Stimulated activated CD4-positive, alpha-beta T cell treated with anti-CD3 and anti-CD28 coated beads, Interleukin-2, amount 100 ng/mL, for 4 hours (primary cell): ENCODE measurements at places on chromosomes 12 and 14.

- no peak for DNase-seq
Measured at GRCh38 chr12:96472384-96472783, 17.0 kb upstream of the CFAP54 start.

- DNase-seq: no peak
Measured at GRCh38 chr12:57549203-57549908, 488 bp upstream of the KIF5A start.

DNA sequence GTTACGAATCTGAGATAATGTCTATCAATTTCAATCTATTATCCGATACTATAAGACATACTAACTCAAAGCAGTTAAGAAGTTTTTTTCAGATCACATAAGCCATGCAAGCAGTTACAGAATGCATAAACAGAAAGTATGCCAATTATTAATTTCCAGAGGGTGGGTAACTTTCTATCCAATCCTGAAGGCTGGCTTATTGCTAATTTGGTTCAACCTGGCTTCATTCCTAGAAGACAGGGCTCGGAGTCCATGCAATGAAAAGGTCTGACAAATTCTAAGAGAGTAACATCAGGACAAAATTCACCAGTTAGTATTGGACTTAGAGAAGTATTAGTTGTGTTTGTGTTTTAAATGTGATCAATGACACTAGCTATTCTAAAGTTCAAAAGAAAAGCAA, 15.0 kb downstream of the FERMT2 start:
- DNase-seq: no peak

DNA sequence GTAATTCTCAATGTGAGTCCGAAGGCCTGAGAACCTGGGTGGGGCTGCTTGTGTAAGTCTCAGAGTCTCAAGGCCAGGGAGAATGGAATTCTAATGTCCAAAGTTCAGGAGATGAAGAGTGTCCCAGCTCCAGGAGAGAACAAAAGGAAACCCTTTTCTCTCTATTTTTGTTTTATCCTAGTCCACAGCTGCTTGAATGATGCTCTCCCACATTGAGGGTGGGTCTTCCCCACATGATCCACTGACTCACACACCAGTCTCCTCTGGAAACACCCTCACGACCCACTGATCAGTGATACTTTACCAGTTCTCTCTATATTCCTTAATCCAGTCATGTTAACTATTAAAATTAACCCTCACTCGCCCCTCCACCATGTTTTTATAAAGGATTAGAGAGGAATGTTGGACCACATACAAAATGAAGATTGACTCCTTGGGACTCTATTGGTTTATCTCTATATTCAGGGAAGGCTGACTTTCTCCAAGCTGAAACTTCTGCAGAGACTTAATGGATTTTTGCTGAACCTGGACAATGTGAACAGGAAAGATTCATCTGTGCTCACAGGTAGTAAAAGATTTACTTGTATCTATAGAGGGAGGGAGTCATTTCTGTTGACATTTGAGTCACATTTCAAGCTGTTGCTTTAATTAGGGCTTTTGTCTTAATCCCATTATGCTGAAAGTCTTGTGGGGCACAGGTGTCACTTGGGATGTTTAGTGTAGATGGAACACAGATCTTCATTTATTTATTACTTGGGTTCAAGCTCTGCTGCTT, 1061.0 kb upstream of the TMEM132C start:
- DNase-seq: no peak

GRCh38 chr12:85000729-85001128, 35.3 kb downstream of the TSPAN19 start:
- DNase-seq: no peak

DNA sequence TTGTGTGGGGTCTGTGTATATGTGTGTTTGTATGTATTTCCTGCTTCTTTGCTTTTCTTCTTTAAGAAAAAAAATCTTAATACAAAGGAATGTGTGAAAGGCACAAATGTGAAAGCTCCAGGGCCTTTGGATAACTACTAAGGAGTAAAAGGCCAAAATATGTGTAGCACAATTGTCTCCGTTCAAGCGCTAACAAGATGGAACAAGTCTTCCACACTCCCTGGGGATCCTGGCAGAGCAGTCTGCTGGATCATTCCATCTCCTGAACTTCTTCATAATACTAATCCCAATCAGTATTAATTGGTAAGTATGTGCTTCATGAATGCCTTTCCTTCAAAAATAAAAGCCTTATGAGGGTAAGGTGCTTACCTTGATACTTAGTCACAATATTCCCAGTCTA, 462.5 kb upstream of the TBX3 start:
- no peak for DNase-seq

- no peak for DNase-seq
Measured at GRCh38 chr14:70909733-70910614, 2.7 kb downstream of the PCNX1 start.

DNA sequence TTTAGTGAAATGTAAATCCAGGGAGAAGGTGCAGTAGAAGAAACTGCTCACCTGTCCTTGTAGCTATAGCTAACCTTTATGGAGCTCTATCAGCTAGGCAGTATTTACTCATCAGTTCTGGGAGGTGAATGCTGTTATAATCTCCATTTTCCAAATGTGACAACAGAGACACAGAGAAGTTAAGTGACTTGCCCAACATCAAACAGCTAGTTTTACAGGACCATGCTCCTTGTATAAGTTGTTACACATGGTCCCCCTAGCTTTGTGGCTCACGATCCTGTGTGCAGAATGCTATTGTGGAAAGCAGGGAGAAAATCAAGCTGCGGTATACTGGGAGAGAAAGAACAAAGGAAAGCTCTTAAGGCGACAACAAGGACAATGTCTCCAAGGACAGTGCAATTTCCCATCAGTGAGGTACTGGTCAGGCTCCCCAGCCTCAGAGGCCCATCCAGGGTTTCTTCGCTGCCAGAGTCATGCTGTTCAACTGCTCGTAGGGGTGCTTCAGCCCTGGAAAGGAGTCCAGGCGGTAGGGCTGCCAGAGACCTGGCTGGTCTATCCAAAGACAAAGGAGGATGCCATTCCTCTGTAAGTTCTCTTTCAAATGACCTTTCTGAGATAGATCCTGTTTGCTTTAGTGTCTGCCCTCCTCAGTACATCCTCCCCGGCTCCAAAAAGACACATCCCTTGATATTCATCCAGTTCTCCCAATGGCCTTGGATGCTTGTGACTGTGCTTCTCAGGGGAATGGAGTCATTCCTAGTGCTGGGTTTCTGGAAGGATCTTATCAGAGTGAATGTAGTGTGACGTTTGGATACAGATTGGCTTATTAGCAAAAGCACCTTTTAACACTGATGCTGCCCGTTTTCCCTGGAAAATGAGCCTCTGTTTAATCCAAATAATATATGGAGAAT, 95.5 kb downstream of the ARF6 start:
- DNase-seq: no peak

DNA sequence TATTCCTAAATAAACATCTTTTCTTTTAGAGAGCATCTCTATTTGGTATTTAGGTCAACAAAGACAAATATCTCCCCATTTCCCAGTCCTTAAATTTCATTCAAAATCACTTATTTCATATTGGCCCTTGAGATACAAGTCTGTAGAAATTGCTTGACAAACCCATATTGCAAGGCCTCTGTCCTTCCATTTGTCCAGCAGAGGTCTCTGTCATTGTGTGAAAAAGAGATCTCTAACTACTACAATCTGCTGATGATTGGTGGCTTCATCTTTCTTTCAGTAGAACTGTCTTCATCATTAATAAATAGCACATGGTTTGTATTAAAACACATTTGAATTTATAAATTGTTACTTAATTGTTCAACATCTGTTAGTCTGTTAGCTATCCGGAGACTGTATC, 252.6 kb downstream of the ACSS3 start:
- DNase-seq: no peak

DNA sequence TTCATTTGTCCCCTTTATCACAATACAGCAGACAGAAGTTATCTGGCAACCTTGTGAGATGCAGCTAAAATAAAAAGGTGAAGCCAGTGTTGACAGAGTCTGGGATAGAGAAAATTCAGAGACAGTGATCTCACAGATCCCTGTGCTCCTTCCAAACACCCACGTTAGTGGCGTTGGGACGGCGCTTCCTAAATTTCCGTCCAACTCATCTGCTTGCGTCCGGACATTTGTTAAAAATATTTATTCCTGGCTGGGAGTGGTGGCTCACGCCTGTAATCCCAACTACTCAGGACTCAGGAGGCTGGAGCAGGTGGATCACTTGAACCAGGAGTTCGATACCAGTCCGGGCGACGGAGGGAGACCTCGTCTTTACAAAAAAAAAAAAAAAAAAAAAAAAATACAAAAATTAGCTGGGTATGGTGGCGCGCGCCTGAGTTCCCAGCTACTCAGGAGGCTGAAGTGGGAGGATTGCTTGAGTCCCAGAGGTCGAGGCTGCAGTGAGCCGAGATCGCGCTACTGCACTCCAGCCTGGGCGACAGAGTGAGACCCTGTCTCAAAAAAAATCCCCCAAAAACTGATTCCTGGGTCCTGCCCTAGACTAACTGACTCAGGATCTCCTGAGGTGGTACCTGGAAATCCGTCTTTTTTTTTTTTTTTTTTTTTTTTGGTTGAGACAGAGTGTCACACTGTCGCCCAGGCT, 708 bp upstream of the TCTN1 start:
- no peak for DNase-seq

GRCh38 chr14:69755296-69755695, 11.6 kb upstream of the SRSF5 start:
- no peak for DNase-seq
